Breast epithelium (tissue), 4 donors: ENCODE measurements at places on chromosomes 1 and 21.

GRCh38 chr1:241061062-241061461 lies 295.9 kb downstream of the RGS7 start:
- H3K27ac ChIP-seq: no peak overlapping the region
- H3K27me3 ChIP-seq: no peaks in the 10 kb centered on the region
- H3K36me3 ChIP-seq: no peaks in the 10 kb centered on the region
- H3K4me3 ChIP-seq: no peak overlapping the region

- H3K27ac ChIP-seq: peak overlapping the region; percentile 68
- peaks cover 9% of the 10 kb centered on the region for H3K4me1 ChIP-seq
- no peaks in the 10 kb centered on the region for H3K27me3 ChIP-seq
- H3K4me3 ChIP-seq: no peak overlapping the region
Observed at GRCh38 chr1:32695098-32695904, 7.3 kb downstream of the SYNC start.

- H3K4me1 ChIP-seq: no peaks in the 10 kb centered on the region
- DNase-seq: no peak
- H3K27ac ChIP-seq: no peak overlapping the region
- no peaks in the 10 kb centered on the region for H3K36me3 ChIP-seq
Observed at GRCh38 chr21:32909393-32909792, 116.3 kb upstream of the OLIG2 start.

DNA sequence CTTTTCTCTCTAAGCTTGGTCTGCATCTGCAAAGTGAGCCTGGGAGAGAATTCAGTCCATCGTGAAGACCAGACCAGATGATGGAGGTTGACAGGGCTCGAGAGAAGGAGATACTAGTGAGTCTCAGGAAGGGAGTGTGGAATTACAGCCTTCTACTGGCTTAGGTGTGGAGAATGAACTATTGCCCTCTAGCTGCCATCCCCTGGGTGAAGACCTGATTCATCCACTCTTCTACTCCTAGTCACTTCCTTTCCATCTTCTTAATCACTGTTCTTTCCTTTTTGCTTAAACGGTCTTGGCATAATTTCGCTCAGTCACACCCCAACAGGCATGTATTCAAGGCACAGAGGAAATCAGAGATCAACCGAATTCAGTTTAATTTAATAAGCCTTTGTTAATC lies 34.0 kb upstream of the HSD17B7 start:
- H3K27ac ChIP-seq: no peak overlapping the region
- H3K36me3 ChIP-seq: no peaks in the 10 kb centered on the region
- H3K4me1 ChIP-seq: no peaks in the 10 kb centered on the region
- H3K27me3 ChIP-seq: no peaks in the 10 kb centered on the region
- no peak overlapping the region for H3K4me3 ChIP-seq

DNA sequence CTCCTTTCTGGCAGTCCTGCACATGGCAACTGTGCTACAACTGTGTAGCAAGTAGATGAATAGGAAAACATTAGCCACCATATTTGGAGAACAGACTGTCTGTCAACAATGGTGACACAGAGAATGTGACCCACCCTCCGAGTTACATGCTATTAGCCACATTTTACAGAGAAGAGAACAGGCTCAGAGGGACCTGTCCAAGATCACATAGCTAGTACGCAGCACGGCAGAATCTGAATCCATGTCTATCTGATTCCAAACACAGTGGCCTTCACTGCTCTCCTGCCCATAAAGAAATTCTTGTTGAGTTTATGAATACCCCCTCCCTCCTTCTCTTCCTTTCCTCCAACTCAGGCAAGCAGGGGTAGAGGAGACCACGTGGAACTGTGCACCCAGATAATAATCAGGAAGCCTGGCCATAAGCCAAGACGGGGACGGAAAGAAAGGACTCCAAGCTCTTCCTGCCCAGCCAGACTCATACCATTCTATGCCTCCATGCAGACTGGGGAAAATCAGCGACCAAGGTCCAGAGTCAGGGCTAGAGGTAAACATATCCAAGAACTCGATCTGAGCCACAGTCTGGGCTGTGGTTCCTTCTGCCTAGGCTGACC lies 78.8 kb downstream of the TRABD2B start:
- DNase-seq: no peak
- no peaks in the 10 kb centered on the region for H3K36me3 ChIP-seq
- H3K4me1 ChIP-seq: no peaks in the 10 kb centered on the region
- H3K27ac ChIP-seq: no peak overlapping the region
- H3K4me3 ChIP-seq: no peak overlapping the region
- H3K27me3 ChIP-seq: no peaks in the 10 kb centered on the region

GRCh38 chr1:67684526-67685066 lies 405 bp upstream of the GADD45A start:
- no peak for DNase-seq
- H3K27me3 ChIP-seq: no peaks in the 10 kb centered on the region
- H3K27ac ChIP-seq: peak overlapping the region; percentile 97
- H3K4me1 ChIP-seq: peaks cover 5% of the 10 kb centered on the region
